ENCODE measurements at places on chromosomes 2 and 18.
A peak's percentile ranks its signal among the peaks of the same experiment; 100 is the strongest.

DNA sequence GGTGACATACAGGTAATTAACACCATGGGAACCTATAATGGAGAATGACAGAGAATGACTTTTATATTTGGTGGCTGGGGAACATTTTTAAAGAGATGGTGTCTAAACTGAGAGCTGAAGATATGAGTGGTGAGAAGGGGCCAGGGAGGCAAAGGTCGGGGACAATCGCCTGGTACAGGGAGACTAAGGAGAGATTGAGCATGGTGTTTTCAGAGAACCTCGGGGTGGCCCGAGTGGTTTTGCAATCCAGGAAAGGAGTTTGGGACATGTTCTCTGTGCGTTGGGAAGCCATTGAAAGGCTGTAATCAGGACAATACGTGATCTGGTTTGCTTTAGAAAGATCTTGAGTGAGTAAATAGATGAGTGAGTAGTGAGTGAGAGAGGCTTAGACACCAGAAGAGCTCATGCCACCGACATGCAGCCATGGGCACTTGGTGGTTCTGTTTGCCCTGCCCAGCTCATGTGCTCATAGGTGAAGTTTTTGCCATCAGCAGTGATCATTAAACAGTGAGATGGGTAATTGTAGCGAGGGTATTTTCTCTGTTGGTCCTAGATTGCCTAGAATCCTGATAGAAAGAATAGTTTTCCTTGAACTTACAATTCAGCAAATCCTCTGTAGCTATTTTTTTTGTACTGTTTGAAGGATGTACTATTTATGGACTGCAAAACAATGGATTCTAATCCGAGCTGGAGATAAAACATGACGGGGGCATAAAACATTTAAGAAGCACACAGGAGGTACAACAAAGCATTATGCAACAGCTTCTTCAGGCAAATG lies 114.7 kb downstream of the SH3RF3 start:
- no peak for DNase-seq

- no peak for DNase-seq
These were observed 82.0 kb upstream of the TTC39C start for GRCh38 chr18:23932385-23933067.

DNA sequence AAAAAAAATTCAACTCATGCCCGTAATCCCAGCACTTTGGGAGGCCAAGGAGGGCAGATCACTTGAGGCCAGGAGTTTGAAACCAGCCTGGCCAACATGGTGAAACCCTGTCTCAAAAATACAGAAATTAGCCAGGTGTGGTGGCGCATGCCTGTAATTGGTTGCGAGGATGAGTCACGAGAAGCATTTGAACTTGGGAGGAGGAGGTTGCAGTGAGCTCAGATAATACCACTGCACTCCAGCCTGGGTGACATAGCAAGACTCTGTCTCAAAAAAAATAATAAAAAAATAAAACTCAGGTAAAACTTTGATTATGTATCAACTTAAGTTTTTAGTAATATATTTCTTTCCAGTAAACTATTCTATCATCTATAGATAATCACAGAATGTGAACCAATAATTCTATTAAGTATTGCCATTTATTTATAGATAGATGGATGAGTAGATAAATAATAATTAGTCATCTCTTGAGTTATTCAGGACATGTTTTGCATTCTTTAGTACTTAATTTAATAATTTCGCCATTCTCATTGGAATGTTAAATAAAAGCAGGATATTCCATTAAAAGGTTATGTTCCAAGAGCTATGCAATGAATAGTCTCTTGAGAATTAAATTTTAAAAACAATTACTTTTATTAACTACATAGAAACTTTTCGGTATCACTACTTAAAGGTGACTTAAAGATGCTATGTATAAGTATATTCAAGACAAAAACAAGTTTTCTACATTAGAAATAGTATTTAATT lies 48.7 kb downstream of the WDPCP start:
- DNase-seq = no peak

GRCh38 chr2:235381261-235381912 lies 112.5 kb upstream of the AGAP1 start:
- no peak for DNase-seq

DNA sequence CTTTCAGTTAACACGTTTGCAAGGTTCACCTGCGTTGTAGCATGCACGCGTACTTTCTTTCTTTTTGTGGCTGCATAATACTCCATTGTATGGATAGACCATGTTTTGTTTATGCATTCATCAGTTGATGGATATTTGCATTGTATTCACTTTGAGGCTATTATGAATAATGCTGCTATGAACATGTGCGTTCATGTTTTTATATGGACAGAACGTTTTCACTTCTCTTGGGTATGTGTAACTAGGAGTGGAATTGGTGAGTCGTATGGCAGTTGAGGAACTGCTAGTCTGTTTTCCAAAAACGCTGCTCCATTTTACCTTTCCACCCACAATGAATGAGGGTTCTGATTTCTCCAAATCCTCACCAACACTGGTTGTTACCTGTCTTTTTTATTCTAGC lies 244.3 kb downstream of the GLI2 start:
- DNase-seq = no peak

DNA sequence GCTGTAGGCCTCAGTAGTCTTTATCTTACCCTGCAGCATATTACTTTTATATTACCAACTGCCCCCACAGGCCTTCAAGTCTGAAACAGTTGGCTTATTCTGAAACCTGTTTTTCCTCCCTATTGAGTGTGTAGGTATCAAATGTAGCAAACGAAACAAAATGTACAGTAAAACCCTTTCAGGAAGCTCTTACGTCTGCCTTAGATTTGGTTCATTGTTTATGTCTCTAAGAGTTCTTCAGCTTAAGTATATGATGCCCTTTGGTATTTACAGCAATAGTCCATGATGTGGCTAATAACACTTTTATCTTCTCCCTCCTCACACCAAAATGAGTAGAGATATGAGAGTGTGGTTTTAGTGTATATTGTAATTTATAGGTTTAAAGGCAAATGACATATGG lies 108.8 kb downstream of the DOCK10 start:
- DNase-seq = no peak

GRCh38 chr2:28750316-28751251 lies 1.0 kb upstream of the PPP1CB start:
- DNase-seq = peak; percentile 14

- no peak for DNase-seq
These were observed 16.2 kb upstream of the MBD2 start for GRCh38 chr18:54240629-54241107.

GRCh38 chr2:45851111-45851510 lies 199.6 kb downstream of the PRKCE start:
- DNase-seq = no peak

GRCh38 chr2:239118675-239119211 lies 270.9 kb downstream of the TWIST2 start:
- DNase-seq = no peak

DNA sequence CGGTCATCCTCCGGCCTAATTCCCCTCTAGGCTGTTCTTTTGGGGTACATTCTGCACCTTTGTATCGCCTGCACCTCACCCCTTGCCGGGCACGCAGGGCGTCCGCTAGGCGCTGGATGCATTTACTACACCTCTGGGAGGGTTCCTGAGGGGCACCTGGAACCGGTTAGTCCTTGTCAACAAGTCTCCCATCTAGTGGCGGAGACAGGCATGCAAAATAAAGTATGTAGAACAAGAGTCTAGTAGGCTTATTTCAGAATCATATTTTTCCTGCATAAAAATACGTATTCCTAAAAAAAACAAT lies 705 bp upstream of the TEX261 start:
- DNase-seq = peak; percentile 66

DNA sequence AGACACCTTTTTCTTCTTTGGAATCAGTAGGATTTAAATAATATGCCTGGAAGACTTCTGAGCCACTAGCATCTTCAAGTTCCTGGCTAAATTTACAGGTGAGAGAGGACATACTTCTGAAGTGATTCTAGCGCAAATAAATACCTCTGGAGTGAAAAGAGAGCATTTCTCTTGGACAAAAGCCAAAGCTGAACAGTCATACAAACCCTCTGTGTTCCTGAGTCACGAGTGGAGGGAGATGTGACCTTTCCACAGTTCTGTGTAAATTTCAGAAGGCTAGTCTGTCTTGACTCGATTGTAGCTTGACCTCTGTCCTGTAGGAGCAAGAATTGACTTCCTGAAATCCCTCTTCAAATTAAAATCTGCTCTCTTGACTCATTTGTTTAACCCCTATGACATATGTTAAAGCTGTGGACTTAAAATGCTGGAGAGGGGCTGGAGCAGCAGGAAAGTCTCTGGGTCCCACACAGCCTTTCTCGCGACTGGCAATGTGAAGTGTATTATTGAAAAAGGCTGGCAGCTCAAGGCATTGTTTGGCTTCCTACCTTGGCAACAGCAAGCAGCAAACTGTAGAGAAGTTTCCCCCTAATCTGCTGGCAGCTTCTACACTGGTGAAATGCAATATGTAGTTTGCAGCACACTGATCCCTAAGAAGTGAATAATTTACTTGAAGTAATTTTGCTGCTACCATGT lies 79.6 kb upstream of the GCFC2 start:
- DNase-seq = no peak

DNA sequence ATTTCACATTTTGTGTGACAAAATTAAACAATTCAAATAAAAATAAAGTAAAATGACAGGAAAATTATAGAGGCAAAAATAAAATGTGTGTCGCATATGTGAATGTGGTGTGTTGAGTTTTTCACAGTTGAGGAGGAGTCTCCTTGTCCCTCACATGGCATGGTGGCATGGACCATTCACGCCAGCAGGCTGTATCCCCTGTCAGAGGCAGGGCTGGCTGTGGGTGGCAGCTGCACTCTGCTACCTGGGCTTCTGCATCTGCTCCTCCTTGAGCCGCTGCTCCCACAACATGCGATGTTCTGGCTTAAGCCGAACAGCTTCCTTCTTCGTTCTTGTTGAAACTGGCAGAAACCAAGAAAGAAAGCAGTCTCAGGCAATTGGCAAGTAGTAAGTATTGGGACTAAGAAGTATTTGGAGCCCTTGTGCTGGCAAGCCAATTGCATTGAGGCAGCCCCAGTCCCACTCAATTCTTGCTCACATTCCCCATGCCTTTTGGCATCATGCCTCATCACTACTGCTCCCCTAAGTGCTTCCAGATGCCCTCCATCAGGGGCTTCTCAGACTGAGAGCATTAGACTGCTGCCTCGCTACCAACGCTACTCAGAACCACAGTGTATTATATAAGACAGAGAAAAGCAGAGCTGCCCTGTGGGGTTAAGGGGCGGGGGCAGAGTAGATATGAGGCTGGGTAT lies 177.9 kb upstream of the NABP1 start:
- no peak for DNase-seq

GRCh38 chr18:27605107-27605834 lies 420.2 kb upstream of the CHST9 start:
- DNase-seq = peak; percentile 0

DNA sequence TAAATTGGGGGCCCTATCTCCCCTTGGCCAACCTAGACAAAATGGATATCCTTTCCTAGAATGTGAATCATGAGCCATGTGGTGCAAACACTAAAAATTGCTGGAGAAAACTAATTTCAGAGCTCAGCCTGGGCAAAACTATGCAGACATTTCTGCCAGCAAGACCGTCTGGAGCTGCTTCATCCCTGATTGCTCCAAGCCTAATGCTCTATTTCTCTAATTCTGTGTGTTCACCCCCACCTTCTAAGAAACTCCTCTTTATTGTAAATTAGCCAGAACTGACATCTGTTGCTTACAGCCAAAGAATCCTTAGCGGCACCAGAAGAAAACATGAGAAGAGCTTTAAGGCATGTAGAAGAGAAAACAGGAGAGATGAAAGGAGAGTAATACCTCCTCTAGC lies 337.7 kb upstream of the CHAC2 start:
- DNase-seq = no peak

DNA sequence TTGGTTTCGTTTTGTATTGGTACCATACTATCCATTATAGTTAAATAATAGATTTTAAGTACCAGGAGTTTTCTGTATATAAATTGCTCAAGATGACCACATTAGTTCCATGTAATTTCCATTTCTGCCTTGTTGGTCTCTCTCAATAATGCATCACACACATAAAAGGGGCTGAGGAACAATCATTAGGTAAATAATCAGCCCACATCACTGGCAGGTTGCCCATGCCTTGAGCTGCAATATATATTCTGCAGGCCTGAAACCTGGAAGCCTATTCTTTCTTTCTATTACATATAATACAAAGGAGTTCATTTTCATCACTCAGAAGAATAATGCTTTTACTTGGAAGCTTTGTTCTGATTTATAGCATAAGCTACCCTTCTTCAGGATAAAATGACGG lies 616.1 kb upstream of the PKDCC start:
- no peak for DNase-seq

DNA sequence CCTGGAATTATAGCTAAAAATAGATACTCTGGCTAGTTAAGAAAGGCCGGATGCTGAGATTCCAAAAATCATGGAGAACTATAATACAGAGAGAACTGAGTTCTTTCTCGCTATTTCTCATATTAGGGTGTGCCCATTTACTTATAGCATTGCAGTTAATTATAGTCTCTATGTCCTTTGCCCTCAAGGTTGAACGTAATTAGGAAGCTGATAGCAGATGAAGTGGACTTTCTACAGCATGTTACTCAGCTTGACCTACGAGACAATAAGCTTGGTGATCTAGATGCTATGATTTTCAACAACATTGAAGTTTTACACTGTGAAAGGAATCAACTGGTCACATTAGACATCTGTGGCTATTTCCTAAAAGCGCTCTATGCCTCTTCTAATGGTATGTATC lies 187.4 kb downstream of the PHLPP1 start:
- DNase-seq = no peak

DNA sequence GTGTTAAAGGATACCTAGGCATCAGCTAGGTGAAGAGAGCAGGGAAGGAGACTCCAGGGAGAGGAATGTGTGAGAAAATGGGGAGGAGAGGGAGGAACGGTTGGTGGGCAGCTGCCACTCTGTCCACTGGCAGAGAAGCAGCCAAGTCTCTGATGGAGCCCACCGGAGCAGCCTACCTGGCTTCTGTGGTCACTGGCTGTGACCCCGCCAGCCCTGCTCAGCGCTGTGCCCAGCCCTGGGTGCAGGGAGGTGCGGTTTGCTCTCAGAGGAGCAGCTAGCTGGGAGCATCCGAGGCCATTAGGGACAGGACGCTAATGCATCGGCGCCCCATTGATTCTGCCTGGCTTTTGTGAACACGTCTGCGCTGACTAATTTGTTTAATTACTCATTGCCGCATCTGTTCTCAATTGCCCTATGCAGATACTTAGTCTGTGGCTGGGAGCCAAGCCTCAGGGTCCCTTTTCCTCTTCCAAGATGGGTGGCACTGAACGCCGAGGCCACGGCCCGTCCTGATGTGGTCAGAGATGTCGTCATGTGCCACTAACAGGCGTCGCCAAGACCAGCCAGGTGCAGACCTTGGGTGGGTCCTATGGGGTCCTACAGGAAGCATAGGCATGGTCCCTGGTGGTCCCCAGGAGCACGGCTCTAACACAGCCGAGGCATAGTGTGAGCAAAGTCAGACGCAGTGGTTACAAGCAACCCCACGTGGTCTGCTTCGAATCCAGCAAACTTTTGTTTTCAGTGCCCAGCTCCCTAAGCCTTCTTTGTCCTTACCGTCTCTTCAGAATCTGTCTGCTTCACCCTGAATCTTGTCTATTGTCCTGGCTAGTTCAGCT lies 82.0 kb downstream of the RRM2 start:
- DNase-seq = no peak

DNA sequence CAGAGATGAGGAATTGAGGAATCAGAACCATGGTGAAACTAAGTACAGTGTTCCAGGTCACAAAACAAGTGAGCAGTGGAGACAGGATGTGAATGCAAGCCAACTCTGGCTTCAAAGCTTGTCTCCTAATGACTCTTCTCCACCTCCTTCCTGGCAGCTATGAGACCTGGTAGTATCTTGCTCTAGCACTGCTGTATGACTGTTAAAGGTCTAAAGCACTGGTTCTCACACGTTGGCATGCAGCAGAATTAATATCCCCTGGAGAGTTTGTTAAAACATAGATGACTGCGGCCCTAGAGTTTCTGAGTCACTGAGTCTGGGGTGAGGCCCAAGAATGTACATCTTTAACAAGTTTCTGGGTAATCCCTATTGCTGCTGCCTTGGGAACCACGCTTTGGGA lies 63.3 kb downstream of the SUCLG1 start:
- no peak for DNase-seq

All from CD4-positive, alpha-beta T cell treated with Interleukin-6 at 100 ng/mL for 8 hours (primary cell).